ENCODE measurements at places on chromosomes 2 and 18.

DNA sequence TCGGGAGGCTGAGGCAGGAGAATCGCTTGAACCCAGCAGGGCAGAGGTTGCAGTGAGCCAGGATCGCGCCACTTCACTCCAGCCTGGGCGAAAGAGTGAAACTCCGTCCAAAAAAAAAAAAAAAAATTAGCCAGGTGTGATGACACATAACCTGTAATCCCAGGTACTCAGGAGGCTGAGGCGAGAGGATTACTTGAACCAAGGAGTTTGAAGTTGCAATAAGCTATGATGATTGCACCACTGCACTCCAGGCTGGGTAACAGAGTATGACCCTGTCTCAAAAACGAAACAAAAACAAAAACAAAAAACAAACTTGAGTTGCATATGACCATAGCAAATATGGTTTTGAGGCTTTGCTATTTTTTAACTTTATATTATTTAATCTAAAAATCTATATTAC lies 25.8 kb downstream of the SANBR start:
- DNase-seq: no peak

DNA sequence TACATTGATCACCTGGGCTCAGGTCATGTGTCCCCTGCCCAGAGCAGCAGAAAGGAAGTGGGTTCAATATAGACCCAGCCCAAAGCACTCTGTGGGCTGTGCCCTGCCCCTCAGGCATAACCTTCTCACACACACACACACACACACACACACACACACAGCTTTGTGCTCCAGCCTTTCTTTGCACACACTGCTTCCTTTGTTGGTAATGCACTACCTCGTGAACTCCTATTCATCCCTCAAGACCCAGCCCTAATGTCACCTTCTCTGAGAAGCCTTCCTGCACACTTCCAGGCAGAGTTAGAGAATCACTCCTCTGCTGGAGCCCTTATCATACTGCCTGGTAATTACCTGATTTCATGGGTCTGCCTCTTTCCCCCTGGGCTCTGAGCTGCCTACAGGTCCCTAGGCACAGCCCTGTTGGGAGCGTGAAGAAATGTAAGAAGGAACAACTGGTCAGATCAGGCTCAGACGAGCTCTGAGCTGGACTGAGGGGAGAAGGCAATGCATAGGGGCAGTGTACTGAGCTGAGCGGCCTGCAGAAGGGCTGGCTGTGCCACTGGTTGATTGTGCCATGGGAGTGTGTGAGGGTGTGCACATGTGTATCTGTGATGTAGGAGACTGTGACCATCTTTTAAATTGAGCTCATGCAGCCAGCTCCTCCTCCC lies 210.3 kb downstream of the GLI2 start:
- DNase-seq: no peak

DNA sequence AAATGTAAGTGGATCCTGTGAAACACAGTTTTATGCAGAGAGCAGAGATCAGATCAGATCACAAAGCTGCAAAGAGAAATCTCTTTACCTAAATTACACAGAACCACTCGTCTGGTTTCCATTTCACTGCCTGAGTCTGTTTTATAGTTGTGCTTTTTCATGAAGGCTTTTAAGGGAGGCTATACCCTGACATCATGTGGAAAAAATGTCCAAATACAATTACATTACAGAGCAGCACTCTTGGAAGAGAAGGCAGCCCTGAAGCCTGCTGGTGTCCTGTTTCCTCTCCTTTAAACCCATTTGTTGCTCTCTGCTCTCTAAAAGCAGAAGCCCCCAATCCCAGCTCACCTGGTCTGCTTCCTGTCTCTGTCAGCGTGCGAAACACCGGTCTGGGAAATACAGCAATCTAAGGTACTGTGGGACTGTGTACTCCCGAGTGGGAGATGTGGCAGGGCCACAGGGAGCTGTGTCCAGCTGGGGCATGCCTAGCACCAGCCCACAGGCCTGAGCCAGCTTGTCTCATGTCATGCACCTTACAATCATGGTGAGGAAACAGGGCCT lies 24.8 kb upstream of the ZFP36L2 start:
- no peak for DNase-seq

GRCh38 chr2:207154556-207155510 lies 10.9 kb downstream of the KLF7 start:
- DNase-seq: no peak

DNA sequence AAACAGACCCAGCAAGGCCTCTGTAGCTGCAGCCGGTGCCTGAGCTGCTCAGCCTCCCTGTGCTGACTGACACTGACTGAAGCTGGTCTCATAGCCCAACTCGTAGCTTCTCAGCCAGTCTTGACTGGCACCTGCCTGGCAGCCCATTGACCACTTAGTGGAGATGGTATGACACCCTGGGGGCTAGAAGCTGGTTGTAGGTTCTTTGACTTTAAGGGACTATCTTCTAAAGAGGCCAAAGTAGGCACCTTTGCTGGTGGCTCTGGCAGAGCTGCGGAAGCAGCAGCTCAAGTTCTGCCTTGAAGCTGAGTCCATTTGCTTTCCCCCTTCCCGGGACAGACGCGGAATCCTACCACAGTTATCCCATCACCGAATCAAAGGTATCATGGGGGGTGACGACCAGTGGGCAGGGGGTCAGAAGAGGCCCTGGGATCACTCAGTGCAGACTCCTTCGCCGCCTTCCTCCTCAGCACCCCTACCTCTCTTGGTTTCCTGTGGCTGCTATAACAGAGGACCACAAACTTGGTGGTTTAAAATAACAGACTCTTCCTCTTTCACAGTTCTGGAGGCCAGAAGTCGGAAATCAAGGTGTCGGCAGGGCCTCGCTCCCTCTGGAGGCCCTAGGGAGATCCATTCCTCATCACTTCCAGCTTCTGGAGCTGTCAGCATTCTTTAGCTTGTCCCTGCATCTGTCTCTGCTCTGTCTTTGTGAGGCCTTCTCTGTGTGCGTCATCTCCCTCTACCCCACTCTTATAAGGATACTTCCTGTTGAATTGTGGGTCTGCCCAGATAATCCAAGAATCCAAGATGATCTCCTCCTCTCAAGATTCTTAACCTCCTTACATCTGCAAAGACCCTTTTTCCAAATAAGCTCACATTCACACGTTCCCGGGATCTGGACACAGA lies 13.7 kb upstream of the FOSL2 start:
- no peak for DNase-seq

GRCh38 chr2:16645775-16646559 lies 19.7 kb downstream of the CYRIA start:
- DNase-seq: no peak

GRCh38 chr2:24899361-24899910 lies 20.6 kb downstream of the ADCY3 start:
- no peak for DNase-seq

DNA sequence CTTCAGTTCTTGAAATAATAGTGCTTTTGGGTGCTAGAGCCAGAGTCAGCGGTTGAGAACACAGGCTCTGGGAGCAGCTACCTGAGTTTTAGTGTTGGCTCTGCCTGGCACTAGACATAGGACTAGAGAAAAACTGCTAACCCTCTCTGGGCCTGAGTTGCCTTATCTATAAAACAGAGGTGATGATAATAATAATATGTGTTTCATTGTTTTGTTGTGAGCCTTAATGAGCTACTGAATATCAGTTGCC lies 391.7 kb downstream of the PTPRM start:
- no peak for DNase-seq

DNA sequence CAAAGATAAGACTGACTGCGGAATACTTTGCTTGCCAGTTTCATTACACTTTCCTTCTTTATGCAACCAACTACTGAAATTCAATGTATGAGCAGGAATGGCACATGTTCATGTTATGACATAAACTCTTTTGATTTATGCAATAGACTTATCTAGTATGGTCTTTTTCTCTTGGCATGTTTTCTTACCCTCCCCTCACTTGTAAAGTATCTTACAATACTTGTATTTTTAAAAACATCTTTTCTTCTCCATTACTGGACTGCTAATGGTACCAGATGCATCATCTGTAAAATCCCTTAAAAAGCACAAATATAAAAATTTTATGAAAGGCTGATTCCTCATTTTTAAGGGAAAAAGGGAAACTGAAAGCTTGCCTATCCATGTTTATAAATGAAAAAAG lies 373.8 kb downstream of the ZEB2 start:
- DNase-seq: no peak

DNA sequence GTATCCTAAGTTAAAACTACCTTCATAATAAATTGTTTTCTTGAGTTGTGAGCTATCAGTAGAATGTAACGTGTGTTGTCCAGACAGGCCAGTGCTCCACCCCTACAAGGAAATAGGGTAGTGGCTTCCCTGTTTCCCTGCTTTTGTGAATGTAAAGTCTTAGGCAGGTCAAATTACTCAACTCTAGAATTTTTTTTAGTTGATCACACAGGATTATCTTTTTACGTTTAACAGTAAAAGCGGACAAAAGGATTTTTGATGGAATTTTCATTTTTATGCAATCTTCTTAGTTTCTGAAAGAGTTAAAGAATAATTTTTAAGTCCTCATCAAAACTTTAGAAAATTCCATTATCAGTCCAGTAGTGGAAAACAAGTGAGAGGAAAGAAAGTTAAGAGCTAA lies 38.2 kb downstream of the GPD2 start:
- no peak for DNase-seq

DNA sequence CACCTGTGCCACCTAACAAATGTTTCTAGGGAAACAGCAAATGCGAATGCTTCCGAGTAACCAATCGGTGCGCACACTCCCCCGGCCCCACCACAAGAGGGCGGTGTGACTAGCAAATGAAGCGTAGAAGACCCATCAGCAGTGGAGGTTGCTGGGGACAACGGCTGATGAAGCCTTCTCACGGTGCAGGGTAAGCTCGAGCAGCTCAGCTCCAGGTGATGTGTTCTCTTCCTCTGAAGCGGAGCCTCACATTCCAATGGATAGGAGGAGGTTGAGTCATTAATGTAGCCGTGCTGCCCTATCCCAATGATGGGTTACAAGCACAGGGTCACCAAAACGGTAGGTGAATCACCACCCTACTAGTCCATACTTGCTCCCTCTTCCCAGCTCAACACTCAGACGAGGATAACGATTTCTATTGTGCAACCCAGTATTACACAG lies 127.6 kb upstream of the TWIST2 start:
- DNase-seq: peak; percentile 91

DNA sequence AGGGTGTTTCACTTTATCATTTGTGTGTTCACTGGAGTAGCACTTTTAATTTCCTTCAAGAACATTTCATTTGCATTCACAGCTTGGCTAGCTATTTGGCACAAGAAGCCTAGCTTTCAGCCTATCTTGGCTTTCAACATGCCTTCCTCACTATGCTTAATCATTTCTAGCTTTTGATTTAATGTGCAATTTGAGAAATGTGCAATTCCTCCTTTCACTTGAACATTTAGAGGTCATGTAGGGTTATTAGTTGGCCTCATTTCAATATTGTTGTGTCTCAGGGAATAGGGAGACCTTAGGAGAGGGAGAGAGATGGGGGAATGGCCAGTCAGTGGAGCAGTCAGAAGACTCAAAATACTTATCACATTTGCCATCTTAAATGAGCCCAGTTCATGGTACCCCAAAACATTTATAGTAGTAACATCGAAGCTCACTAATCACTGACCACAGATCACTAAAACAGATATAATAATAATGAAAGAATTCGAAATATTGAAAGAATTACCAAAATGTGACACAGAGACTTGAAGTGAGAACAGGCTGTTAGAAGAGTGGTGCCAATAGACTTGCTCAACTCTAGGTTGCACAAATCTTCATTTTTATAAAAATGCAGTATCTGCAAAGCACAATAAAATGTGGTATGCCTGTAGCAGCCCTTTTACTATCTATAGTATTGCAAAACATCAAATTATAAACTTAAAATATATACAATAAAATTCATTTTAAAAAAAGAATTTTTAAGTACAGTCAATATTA lies 561.2 kb downstream of the METTL4 start:
- no peak for DNase-seq

DNA sequence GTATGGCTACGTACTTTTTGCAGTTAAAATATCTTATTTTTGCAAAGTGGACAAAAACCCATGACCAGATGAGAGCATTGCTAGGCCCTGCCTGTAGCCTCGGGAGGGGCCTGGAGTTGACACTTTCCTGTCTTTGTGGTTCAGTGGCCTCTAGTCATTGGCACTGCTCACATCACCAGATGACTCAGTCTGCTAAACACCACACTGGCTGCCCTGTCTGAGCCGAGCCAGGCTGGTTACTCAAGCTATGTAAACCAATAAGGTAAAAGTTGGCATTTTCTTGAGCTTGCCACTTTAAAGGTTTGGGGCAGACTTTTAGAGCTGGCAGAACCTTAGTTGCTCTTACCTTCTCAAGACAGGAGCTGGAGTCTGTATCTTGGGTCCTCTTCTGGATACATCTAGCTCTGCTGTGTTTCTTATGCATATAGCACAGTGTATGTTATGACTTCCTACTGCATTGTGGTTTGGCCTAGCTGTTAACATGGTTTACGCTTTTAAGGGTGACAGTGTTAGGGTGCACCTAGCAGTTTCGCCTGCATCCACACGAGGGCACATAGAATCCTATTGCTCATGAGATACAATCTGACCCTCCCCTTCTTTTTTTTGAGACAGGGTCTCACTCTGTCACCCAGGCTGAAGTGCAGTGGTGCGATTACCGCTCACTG lies 76.4 kb downstream of the AP1S3 start:
- no peak for DNase-seq

- DNase-seq: no peak
These were observed 73.8 kb downstream of the RRM2 start for GRCh38 chr2:10196110-10196892.

- no peak for DNase-seq
These were observed 392.4 kb downstream of the TXNL1 start for GRCh38 chr18:56245866-56246580.

GRCh38 chr2:31031132-31031706 lies 107.0 kb downstream of the GALNT14 start:
- DNase-seq: no peak

- no peak for DNase-seq
These were observed 132.3 kb upstream of the TNP1 start for GRCh38 chr2:216992056-216992675.

DNA sequence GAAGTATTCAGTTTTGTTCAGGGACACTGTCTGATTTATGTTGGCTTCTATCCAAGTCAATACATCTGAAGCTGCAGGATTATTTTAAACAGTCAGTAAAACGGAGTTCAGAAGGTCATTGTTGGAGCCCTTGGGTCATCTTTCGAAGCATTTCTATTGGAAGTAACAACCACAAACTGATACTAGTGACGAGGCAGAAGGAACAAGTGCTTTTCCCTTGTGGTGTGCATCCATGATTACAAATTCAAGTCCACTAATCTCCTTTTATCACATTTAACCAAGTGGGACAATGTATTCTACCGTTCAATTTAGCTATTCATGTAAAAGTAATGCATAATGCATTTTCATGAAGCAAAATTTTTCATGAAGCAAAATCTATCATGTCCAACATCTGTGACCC lies 76.9 kb downstream of the CD226 start:
- no peak for DNase-seq

DNA sequence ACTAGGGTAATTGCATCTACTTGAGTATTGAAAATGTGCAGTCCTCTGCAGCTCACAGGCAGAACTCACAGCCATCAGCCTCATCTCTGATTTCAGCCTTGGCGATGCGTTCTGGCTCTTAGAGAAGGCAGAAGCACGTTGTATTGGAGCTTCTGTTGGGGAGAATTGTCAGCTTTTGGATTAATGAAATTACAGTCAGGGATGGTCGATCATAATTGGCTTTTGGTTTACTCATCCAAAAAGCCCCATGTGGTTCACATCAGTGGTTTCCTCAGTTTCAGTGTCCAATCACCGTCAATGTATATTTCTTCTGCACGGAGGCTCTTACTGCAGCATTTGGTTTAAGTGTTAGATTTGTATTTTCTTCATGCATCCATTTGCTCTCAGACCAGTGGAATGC lies 218.5 kb upstream of the SOX11 start:
- no peak for DNase-seq
